ENCODE measurements at places on chromosomes 4 and X.

DNA sequence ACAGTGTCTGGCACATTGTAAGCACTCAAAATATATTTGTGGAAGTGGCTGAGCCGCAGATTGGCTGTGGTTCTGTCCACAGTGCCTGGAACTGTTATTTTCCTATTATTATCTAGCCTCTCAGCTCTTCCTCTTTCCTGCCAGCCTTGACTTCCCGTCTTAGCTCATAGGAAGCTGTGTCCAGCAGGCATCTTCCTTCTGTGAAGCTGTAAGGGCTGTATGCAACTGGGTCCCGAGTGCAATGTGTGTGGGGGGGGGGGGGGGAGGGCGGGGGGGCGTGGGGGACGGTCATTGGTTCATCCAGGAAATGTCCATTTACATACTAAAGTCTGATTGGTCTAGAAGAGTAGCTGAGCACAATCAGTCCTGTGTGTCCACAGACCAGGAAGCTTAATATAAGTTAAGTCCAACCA is 210.7 kb downstream of the PDGFRA start:
- no peak for DNase-seq

DNA sequence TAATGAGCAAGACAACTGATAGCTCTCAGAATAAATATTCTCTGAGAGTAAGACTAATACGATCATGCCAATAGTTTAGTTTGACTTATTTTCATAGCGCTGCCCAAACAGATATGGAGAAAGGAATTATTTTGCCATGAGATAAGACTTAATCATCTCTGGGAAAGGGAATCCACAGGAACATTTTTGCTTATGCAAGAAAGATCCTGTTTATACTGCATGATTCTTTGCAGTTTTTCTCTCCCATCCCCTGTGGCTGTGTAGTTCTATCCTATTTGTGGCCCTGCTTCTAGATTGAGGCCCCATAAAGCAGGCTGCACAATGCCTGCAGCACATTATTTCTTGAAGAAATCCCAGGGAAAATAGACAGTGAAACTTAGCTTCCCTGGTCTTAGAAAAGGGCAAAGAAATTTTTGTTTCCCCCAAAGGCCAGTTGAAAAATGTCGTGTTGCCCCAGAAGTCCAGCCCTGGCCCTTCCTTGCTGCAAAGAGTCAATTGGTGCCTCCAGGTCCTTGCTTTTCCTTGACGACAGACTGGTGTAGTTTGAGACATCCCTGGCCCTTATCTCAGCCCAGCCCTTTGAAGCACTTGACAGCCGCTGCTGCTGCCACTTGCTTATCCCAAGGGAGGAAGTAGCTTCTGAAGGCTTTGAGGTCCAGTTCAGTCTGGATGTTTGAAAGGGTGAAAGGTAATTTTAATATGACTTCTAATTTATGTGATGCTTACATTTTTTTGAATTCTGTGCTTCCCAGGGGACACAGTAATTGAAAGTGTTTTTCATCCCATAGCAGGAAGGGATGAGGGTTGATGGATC is 45.0 kb upstream of the SH3RF1 start:
- no peak for DNase-seq

GRCh38 chrX:10725071-10725470 is 104.7 kb upstream of the MID1 start:
- DNase-seq, result no peak

DNA sequence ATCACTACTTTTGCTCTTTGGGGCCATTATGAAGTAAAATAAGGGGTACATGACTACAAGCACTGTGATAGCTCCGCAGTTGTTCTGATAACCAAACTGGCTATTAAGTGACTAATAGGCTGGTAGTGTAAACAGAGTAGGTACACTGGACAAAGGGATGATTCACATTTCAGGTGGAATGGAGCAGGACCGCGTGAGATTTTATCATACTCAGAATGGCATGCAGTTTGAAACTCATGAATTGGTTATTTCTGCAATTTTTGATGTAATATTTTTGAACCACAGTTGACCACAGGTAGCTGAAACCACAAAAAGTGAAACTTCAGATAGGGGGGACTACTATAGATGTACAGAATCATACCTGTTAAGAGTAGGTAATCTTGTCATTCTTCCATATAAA is 55.8 kb downstream of the PAK3 start:
- DNase-seq, result no peak

DNA sequence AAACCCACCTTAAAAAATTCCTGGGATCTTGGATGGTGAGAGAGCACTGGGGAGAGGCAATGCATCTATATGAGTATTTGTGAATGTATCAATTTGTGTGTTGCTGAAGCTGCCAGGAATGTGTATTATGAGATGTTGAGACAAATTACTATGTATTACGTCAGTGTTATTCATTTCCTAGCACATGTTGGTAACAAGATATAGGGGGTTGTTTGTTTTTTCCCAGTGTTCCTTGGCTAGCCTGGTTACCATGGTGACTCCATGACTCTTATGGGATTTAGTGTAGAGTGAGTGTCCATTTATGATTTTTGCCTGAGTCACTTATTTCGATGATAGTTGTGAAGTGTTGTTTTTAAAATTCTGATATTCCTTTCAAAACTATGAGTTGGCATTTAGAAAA is 65.6 kb downstream of the RAB40A start:
- DNase-seq, result no peak

DNA sequence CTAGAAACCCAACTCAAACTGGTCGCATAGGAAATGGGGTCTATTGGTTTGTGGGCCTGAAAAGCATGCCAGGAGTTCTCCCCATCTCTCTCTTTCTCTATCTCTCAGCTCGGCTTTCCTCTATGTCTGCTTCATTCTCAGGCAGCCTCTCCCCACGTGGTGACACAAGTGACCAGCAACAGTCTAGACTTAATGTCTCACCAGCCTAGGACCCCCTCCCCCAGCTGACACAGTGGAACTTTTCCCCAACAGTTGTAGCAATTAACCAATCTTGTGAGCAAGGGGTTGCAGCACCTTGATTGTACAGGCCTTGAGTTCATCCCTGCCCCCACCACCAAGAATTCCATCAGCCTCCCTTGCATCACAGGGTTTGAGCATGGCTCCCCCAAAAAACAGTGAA is 159.8 kb upstream of the KIT start:
- DNase-seq, result no peak

GRCh38 chrX:117376460-117376859 is 740.1 kb downstream of the KLHL13 start:
- DNase-seq, result no peak

GRCh38 chr4:28443371-28443770 is 1582.7 kb downstream of the STIM2 start:
- DNase-seq, result no peak

GRCh38 chr4:92047209-92047875 is 256.4 kb upstream of the GRID2 start:
- DNase-seq, result no peak

DNA sequence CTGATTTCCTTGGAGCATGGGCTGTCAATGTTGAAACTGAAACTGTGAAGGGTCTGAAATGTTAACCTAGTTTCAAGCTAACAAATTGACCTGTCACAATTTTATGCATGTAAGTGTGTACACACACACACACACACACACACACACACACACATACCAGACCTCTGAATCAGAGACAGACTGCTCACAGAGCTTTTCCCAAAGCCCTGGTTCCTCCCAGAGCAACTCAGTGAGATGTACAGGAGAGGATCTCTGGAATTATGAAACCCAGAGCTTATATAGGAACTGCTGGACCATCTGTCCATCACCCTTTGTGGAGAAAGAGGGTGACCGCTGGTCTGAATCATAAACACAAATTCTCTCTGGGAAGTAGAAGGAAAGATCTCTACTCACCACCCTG is 228.1 kb upstream of the PRPS2 start:
- no peak for DNase-seq

DNA sequence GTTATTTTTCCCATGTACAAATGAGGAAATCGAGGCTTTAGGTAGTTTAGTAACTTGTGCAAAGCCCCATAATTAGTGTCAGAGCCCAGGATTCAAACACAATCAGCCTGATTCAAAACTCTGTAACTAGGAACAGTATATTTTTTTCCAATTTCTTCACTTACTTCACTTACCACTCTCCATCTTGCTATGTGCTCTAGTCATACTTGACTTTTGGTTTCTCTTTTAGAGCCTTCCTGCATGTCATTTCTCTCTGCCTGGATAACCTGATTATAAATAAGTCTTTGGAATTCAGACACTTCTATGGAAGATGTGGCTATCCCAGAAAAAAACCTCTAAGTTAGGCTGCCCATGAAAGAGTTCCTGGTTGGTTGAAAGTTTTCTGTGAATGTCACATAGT is 22.2 kb downstream of the SATL1 start:
- no peak for DNase-seq

DNA sequence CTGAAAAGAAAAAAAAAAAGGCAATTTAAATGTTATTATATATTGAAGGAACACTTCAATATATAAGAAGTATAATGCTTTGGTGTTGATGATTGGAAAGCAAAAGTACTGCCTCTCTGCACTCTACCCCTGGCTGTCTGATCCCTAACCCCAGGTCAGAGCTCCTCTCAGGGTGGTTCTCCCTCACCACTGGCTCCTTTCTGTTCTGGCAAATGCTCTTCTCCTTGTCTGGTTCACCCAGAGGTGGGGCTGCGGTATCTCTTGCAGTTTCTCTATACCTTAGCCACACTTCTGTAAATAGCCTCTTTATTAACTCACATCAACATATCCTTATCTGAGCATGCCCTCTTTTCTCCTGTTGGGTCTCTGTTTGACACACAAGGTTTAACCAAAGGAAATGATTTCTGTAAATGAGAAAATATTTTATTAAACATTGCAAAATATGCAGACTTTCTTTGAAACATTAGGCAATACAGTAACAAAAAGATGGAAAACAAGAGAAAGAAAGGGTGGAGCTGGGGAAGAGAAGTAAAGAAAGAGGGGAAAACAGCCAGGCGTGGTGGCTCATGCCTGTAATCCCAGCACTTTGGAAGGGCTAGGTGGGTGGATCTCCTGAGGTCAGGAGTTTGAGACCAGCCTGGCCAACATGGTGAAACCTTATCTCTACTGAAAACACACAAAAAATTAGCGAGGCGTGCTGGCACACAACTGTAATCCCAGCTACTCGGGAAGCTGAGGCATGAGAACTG is 45.7 kb downstream of the ING2 start:
- no peak for DNase-seq

DNA sequence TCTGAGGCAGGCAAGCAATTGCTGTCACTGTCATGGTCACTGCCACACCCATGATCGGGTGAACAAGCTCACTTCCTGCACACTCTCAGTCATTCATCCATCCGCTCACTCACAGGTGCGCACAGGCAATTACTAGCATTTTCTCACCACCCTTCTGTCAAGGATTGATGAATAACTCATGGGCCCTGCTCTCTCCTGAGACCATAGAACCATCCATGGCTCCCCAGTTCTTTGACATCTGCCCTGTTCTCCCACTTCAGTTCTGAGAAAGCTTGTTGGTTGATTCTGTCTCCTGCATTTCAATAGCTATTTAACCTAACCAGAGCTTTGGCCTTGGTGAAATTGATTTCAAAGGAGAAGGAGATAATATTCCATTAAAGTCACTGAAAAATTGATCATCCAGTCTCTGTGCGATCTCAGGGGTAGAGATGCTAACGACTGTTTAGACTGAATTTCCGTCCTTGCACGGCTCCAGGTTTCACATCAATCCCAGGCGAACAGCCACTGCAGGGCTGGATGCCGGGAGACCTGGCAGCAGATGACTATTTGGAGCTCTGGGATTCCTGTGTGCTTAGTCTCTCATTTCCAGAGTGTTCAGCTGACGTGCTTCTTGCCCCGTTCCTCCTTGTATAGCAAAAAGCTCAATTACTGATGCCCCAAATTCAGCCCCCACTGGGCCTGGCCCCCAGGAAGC is 36.9 kb upstream of the ADRA2C start:
- no peak for DNase-seq

GRCh38 chr4:149896432-149896831 is 80.8 kb upstream of the IQCM start:
- no peak for DNase-seq

- DNase-seq, result no peak
Measured at GRCh38 chrX:20789103-20789502, 522.4 kb upstream of the RPS6KA3 start.

Measured in GM18507 (cell line).